ENCODE measurements at places on chromosomes 5 and 9. TPM values are rescaled to one million over a fixed set of nuclear protein-coding genes. Genes with fewer than 3 reads are reported as not detected.

FSD1L gene
- 4.2 TPM for total RNA-seq

SPINK1 gene
- total RNA-seq: not detected

PCDHA9 gene
- total RNA-seq: 1.2 TPM

TXNDC15 gene
- total RNA-seq: 78.4 TPM

ASTN2 gene
- 7.5 TPM for total RNA-seq

MYOZ3 gene
- 2.8 TPM for total RNA-seq

OTP gene
- total RNA-seq: not detected

ZNF366 gene
- 11.8 TPM for total RNA-seq

DNA sequence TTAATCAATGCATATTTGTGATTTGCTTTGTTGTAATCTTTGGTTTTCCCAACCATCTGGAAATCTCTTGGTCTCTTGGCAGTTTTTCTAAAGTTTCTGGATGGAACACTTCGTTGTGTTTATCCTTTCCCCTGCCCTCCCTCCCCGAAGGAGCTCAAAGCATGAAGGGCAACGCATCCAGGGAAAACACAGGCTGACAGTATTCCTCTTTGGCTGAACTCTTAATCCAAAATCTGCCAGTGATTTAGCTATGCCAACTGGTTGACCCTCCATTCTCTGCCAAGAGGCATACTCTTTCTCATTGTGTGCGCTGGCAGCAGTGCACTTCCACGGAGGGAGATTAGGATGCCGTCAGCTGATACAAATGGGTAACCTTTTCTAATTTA lies 20.5 kb downstream of the ZBTB34 start:
- peaks cover 48% of the 10 kb centered on the region for H3K36me3 ChIP-seq
- no peaks in the 10 kb centered on the region for H3K27me3 ChIP-seq
- no peak for DNase-seq
- H3K27ac ChIP-seq: no peak overlapping the region
- H3K4me3 ChIP-seq: no peak overlapping the region

- H3K4me3 ChIP-seq: no peak overlapping the region
- DNase-seq: no peak
- no peaks in the 10 kb centered on the region for H3K4me1 ChIP-seq
Measured at GRCh38 chr5:15285901-15286583, 213.9 kb upstream of the FBXL7 start.

DNA sequence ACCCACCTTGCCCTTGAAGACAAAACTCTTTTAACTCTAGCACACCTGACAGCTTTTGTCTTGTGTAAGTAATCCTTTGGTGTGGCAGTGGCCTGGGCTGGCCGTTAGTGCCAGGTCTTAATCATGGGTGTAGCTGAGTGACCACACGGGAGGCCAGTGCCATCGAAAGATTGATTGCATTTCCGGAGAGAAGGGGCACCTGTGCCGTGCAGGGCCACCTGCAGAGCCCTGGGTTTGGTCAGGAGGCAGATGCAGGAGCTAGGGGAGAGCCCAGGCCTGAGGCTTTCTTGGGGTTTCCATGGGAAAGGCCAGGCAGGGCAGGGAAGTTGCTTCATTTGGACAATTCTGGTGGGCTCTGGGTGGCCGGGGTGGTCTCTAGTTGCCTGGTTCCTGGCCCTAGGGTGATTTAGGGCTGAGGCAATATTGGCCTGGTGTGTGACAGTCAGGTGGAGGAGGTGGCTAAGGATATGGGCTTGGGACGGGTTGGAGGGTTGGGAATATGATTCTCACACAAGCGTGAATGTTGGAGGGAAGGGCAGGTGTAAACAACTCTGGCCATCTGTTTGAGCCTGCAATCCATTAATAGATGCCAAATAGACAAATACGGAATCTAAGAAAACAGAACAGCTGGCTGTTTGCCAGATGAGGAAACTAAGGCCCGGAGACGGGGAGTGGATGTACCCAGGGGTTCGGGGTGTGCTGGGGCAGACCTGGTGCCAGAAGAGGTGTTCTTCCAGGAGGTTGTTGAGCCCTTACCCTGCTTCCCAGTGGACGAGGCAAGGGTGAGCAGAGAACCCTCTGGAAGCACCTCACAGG lies 4.6 kb downstream of the DBH start:
- no peak overlapping the region for H3K4me3 ChIP-seq
- no peaks in the 10 kb centered on the region for H3K4me1 ChIP-seq
- H3K27me3 ChIP-seq: no peaks in the 10 kb centered on the region
- DNase-seq: no peak
- no peaks in the 10 kb centered on the region for H3K36me3 ChIP-seq
- no peak overlapping the region for H3K27ac ChIP-seq

- H3K27ac ChIP-seq: no peak overlapping the region
- H3K27me3 ChIP-seq: no peaks in the 10 kb centered on the region
- no peak overlapping the region for H3K4me3 ChIP-seq
- DNase-seq: no peak
Measured at GRCh38 chr9:81264516-81264915, 424.8 kb downstream of the TLE1 start.

DNA sequence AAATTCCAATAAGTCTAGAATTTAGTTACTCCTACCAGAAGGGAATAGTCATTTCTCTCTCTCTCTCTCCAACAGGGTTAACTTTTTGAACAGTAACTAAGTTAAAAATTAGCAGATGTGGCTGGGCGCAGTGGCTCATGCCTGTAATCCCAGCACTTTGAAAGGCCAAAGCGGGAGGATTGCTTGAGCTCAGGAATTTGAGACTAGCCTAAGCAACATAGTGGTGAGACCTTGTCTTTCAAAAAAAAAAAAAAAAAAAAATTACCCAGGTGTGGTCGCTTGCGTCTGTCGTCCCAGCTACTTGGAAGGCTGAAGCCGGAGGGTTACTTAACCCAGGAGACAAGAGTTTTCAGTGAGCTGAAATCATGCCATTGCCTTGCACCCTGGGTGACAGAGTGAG lies 639.7 kb downstream of the PTPRD start:
- no peak overlapping the region for H3K4me3 ChIP-seq
- H3K4me1 ChIP-seq: no peaks in the 10 kb centered on the region

- no peak overlapping the region for H3K4me3 ChIP-seq
- no peak for DNase-seq
- H3K27ac ChIP-seq: peak overlapping the region; percentile 58
Measured at GRCh38 chr9:37953775-37954437, 50.0 kb upstream of the SLC25A51 start.

- DNase-seq: no peak
- no peak overlapping the region for H3K27ac ChIP-seq
- H3K4me1 ChIP-seq: no peaks in the 10 kb centered on the region
- H3K27me3 ChIP-seq: no peaks in the 10 kb centered on the region
Measured at GRCh38 chr5:168651648-168652047, 72.5 kb upstream of the PANK3 start.

DNA sequence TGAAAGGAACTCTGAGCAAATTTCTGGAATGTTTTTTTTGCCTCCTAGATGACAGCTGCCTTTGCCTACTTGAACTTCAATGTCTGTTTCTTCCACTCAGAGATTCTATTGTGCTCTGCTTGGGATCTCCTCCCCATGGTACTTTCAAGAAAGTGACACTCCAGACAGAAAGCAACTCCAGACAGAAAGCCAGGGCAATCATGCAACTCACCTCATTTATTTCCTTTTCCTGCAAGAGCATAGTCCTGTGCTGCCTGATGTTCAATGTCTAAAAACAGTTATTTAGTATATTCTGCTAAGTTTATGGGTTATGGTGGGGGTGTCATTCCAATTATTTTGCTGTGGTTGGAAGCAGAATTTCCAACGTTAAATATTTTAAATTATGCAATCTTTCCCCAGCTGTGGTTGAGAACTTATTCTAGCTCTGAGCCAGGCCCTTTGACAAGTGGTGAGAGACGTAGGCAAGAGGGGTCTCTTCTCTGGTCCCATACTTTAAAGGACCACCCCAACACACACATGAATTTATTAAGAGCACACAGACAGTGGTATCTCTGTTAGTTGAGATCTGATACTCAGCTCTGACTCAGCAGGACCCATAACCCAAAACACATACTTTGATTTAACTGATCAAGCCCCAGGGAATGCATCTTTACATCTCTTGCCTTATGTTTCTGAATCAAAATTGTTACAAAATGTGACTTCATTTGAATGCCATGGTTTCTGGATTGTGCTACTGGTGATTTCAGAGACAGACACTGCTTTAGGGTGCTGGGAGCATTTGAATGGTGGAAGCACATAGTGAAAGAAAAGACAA lies 39.5 kb upstream of the MAMDC2 start:
- no peak overlapping the region for H3K27ac ChIP-seq
- H3K4me3 ChIP-seq: no peak overlapping the region
- H3K36me3 ChIP-seq: no peaks in the 10 kb centered on the region
- H3K27me3 ChIP-seq: no peaks in the 10 kb centered on the region
- no peaks in the 10 kb centered on the region for H3K4me1 ChIP-seq

DNA sequence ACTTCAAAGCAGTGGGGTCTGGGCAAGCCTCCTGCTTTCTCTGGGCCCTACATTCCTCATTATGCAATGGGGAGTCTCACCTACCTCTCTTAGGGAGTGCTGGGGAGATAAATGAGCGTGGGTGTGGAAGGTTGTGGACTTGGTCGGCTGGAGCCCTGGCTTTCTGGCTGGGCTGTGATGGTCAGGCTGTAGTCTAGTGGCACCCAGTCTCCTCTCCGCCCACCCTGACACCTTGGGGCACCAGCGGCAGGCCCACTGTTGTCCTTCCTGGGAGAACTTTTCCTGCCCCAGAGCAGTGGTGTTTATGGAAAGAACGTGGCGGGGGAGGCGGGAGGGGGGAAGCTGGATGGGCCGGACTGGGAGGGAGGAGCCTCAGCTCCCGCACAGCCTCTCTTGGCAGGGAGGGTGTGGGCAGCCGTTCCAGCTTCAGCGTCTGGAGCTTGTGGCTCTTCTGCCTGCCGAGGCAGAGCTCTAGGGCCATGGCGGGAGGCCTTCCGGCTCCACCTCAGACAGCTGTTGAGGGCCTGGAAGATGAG lies 4.1 kb downstream of the PTGS1 start:
- H3K4me1 ChIP-seq: peaks cover 42% of the 10 kb centered on the region
- H3K4me3 ChIP-seq: no peak overlapping the region
- no peaks in the 10 kb centered on the region for H3K27me3 ChIP-seq

DNA sequence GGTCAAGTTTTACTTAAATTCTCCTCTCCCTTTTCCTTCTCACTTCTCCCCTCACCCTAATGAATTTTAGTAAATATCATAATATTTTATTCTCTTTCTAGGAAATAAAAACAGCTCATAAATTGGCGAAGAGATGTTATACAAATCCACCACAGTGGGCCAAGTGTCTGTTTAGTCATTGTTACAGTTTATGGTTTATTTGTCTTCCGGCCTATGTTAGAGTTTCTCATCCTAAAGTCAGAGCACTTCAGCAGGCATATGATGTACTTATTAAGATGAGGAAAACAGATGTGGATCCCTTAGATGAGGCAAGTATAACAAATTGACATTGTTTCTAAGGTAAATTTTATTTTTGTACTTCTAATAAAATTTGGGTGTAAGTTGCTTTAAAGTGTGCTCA lies 48.2 kb downstream of the RPS6 start:
- H3K27me3 ChIP-seq: no peaks in the 10 kb centered on the region
- DNase-seq: no peak
- no peak overlapping the region for H3K4me3 ChIP-seq

DNA sequence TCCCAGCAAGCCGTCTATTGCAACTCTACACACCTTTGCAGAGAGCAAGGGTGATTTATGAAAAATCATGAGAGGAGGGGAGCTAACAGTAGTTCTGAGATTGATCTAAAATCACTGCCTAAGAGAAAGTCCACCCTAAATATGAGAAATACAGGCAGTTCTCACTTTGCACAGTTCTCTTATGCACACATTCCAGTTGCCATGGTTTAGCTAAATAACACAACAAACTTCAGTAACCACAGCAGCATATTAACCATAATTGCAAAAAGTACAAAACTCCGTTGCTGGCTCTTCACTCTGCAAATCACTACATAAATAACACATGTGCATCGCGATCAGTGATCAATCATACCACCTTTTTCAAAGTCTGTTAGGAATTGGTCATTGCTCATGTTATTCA lies 31.1 kb downstream of the PGGT1B start:
- no peaks in the 10 kb centered on the region for H3K36me3 ChIP-seq
- no peak for DNase-seq
- no peak overlapping the region for H3K27ac ChIP-seq

DNA sequence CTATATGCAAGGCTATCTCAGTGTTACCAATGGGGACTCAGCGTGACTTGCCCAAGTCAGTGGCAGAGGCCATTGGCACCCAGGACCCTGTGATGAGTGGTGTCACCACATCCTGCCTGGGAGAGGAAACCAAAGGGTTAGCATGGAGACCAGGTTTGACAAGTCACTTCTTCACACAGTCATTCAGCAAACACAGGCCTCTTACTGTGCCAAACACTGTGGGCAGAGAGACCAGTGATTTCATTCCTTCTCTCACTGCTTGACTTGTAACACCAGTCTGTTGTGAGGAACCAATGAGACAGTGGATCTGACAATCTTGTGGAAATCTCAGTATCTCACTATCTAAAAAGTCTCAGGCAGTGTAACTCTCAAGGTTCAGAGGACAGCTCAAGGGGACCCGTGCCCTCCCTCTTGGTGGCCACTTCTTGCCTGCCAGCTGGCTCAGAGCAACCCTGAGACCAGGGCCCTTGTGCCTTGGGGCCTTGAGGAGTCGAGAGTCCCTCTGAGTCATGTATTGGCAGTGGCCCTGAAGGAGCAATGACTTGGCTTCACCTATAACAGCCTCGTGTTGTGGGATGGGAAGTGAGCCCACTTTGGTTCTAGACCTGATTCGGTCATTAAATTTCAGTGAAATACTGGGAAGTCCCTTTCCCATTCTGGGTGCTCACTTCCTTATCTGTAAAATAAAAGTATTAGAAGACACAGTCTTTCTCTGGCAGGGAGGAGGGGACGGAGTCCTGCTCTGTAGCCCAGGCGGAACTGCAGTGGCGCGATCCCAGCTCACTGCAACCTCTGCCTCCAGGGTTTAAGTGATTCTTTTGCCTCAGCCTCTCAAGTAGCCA lies 1.6 kb downstream of the FABP6 start:
- H3K4me3 ChIP-seq: no peak overlapping the region
- H3K27me3 ChIP-seq: no peaks in the 10 kb centered on the region
- no peak overlapping the region for H3K27ac ChIP-seq
- peaks cover 4% of the 10 kb centered on the region for H3K4me1 ChIP-seq
- no peaks in the 10 kb centered on the region for H3K36me3 ChIP-seq
- DNase-seq: peak; percentile 90

- H3K27ac ChIP-seq: no peak overlapping the region
- no peaks in the 10 kb centered on the region for H3K27me3 ChIP-seq
- no peak for DNase-seq
- H3K36me3 ChIP-seq: no peaks in the 10 kb centered on the region
- no peak overlapping the region for H3K4me3 ChIP-seq
Measured at GRCh38 chr9:75869236-75869635, 21.2 kb upstream of the PCSK5 start.

- no peak for DNase-seq
- no peak overlapping the region for H3K27ac ChIP-seq
- H3K36me3 ChIP-seq: no peaks in the 10 kb centered on the region
- H3K4me1 ChIP-seq: no peaks in the 10 kb centered on the region
- H3K4me3 ChIP-seq: no peak overlapping the region
- H3K27me3 ChIP-seq: no peaks in the 10 kb centered on the region
Measured at GRCh38 chr5:54807421-54807820, 178.0 kb downstream of the ESM1 start.

- no peak for DNase-seq
- no peaks in the 10 kb centered on the region for H3K4me1 ChIP-seq
- no peak overlapping the region for H3K27ac ChIP-seq
- no peak overlapping the region for H3K4me3 ChIP-seq
- H3K36me3 ChIP-seq: no peaks in the 10 kb centered on the region
- H3K27me3 ChIP-seq: no peaks in the 10 kb centered on the region
Measured at GRCh38 chr9:83554278-83554677, 16.1 kb upstream of the FRMD3 start.
